IMR-90 (cell line): ENCODE measurements at places on chromosomes 16 and 17. TPM values are rescaled to one million over a fixed set of nuclear protein-coding genes. Genes with fewer than 3 reads are reported as not detected.

DNA sequence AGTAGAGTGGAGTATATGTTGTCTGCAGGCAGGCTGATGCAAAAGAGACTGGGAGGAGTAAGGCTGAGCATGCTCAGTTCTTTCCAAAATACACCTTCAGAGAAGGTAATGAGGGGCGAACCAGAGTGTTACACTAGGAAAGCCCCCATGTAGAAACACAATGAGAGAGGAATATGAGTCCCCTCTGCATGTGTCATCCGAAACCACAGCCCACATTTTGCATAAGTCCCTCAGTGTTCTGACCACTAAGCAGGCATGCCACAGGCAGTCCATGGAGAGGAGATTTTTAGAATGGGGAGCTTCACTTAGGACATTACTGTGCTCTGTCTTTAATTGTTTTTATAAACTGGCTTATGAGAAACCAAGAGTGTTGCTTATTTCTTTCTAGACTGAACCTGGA is 32.0 kb downstream of the SLC6A2 start:
- no peak for DNase-seq

DNA sequence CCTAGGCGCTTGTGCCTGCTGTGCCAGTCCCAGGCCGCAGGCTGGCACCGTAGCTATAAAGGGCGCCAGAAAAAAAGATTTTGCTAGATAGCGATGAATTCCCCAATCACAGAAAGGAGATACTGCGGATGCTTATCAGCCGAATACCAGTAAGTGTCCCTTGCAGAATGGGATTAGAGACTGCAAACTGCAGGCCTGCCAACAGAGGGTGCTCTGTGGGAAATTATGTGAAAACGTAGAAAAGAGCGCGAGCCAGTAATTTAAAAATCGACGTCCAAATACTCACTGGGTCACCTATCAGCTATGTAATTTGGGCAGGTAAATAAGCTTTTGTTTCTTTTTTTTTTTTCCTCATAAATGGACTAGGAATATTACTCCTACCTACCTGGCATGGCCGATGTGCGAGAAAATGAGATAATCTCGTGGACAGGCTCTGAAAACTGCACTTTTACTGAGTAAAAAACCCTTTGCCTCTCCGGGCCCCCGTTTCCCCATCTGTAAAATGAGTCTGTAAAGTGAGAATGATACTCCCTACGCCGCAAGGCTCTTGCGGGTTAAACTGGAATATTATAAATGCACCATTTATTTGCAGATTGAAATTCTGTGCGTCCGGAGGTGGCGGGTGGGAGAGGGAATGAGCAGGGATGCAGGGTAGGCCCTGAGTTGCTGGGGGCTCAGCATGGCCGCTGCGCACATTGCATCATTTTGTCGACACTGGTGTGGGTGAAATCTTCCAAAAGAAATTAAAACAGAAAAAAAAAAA is 1.2 kb upstream of the COG1 start:
- DNase-seq, result peak; percentile 69

GRCh38 chr17:48335858-48336500 is 94.0 kb downstream of the SKAP1 start:
- peak; percentile 71 for DNase-seq

SP6 gene
- total RNA-seq, result under 0.01 TPM in 2 replicates

- no peak for DNase-seq
Observed at GRCh38 chr17:83008186-83008510, 71.3 kb upstream of the METRNL start.

NLRC3 gene
- total RNA-seq, result not detected in 2 replicates

CMTM2 gene
- total RNA-seq, result not detected in 2 replicates

DNA sequence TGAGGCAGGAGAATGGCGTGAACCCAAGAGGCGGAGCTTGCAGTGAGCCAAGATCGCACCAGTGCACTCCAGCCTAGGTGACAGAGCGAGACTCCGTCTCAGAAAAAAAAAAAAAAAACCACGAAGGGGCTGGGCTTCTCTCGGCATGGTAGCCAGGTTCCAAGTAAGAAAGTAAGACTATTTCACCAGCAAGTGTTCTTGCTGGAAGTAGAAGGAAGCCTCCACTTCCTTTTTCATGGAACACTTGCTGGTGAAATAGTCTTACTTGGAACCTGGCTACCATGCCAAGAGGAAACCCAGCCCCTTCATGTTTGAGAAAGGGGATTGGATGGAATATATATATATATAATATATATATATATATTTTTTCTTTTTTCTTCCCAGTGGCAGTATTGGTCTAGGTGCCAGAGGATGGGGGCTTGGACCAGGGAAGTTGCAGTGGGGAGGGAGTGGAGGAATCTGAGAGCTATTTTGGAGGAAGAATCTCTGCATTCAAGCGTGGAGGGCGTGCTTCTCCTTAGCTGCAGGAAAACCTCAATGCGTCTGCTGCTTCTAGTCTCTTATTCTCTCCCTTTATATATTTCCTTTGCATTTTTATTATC is 7.2 kb upstream of the N4BP1 start:
- no peak for DNase-seq

GRCh38 chr16:13994239-13995106 is 74.5 kb downstream of the ERCC4 start:
- peak; percentile 2 for DNase-seq
